ENCODE measurements at places on chromosomes 2 and 18.

DNA sequence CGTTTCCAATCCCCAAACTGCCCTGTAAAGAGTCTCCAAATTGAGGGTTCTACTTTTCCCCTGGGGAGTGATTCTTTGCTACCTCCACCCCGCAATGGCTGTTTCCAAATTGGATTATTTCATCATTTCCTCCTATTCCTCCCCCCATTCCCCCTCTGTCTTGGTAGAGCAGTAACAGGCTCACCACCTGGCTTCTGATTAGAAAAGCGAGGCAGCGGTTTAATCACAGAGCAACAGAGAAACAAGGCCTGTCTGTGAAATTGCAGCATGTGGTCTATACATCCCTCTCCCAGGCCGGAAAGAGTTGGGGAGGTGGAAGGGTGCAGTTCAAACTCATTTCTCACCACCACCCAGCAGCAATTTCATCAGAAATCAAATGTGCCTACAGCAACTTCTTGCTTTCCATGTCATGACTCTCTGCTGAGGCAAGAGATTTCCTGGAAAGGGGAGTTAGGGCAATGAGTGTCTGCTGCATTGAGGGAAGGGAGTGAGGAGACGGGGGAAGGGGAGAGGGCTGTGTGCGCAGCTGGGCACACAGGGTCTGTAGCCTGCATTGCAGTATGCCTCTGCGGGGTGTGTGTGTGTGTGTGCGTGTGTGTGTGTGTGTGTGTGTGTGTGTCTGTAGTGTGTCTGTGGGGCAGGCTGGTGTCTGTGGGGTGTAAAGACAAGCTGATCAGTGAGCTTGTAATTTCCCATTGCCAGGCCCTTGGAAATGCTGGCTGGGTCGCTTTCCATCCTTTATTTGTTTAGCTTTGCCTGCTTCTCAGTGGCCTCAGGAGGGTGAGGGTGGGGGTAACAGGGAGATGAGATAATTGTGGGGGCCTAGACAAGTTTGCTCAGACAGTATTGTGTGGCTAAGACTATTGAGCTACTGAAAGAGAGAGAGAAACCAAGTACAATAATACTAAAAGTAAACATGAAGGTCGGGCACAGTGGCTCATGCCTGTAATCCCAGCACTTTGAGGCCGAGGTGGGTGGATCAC is 13.5 kb upstream of the IGFBP2 start:
- peak; percentile 82 for DNase-seq

- no peak for DNase-seq
Observed at GRCh38 chr2:227016894-227017293, 147.1 kb downstream of the COL4A4 start.

DNA sequence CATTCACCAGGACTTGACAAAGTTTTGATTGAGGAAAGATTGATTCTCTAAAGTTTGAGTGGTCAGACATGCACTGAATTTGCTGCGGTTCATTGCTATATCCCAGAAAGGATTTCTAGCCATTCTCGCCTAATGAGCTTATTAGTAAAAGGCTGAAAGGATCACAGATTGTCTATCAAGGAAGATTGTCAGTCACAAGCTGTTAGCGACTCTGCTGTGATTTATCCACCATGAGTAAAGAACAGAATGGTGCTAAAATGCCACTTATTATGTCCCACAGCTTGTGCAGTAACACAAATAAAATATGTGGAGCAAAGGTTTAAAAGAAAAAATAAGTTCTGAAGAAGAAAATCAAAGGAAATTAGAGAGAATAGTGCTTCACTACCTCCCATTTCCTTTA is 701.2 kb upstream of the CDH7 start:
- DNase-seq = no peak

DNA sequence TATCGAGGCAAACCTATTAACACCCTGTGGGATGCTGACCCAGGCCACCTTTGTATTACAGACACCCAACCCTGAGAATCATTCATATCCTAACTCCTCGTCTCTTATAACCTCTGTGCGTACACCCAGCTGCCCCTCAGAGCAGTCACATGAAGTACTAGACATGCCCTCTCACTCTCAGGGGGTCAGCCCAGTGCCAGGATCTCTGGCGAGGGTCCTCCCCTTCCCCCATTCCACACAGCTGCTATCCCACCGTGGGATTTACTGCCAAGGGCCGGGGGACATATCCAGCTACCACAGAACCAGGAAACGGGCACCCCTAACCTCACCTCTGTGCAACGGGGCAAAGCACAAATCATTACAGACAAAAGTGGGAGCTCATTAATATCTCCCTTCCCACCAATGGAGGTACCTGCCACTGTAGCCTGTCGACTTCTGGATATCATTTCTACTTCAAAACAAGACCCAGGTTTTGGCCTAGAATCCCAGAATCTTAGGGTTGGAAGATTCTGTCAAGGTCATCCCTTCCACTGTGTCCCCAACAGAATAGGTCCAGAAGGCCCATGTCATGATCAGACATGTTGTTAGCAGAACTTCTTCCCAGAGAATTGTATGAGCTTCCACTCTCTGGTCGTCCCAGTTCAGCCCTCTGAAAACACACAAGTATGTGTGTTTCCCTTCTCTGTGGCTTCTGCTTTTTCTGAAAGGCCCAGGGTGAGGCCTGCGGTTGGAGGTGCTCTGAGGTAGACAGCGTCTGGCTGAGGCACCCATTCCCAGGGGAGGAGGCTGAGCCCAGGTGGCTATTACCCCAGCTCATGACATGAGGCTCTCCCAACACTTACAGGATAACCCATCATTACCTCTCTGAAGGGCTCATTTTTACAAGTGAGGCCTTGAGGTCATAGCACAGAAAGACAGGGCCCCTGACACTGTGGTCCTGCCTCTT is 1.7 kb downstream of the TMBIM1 start:
- no peak for DNase-seq

- DNase-seq = no peak
Observed at GRCh38 chr2:46051085-46051484, 246.1 kb upstream of the EPAS1 start.

DNA sequence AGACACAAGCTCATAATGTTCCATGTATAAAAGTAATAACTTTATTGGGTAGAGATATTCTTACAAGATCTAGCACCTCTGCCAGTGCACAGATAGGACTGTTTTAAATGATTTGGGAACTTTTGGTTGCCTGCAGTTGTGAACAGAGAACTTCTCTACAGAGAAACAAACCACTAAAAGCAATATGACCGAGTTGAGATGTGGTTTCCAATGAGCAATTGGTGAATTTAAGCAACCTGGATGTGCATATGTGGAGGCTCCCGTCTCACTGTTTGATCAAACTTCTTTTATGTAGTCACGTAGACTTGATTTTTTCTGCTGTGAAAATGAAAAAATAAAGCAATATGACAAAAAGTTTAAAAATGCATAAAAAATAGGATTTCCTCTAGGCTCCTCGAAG is 7.8 kb downstream of the SOX11 start:
- DNase-seq = no peak

DNA sequence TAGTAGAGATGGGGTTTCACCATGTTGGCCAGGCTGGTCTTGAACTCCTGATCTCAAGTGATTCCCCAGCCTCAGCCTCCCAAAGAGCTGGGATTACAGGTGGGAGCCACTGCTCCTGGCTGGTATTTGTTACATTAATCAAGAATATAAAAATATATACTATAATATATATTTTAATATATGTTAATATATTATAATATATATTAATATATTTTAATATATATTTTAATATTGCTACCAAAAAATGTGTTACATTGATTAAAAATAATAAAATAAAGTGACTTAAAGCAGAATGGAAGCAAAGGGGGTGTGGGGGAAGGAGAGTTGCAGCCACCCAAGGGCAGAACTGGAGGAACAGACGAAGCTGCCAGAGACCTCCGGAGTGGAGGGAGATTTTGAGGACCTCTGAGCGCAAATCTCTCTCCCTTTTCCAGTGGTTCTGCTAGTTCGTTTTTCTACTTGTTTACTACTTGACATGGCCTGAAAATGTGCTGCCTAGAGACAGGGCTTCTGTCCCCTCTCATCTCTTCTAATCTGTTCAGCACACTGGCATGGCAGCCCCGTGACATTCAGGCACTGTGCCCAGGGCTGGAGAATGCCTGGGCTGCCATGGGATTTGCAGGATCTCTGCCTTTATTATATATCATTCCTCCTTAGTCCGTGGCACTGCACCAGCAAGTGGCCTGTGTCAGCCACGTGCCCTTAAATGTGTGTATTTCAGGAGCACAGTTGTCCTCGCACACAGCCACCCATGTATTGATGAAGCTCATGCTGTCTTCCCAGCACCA is 47.9 kb upstream of the RAB12 start:
- DNase-seq = no peak

GRCh38 chr18:9156604-9157249 is 20.1 kb downstream of the ANKRD12 start:
- DNase-seq = no peak

GRCh38 chr18:25282282-25282681 is 69.7 kb downstream of the ZNF521 start:
- DNase-seq = no peak
